ENCODE measurements at places on chromosomes 3 and 15.

GRCh38 chr15:40151991-40152390 is 8.9 kb upstream of the BUB1B start:
- H3K4me1 ChIP-seq = no peaks in the 10 kb centered on the region
- no peak overlapping the region for H3K4me3 ChIP-seq
- no peaks in the 10 kb centered on the region for H3K36me3 ChIP-seq
- peaks cover 2% of the 10 kb centered on the region for H3K27me3 ChIP-seq

GRCh38 chr3:190172751-190173150 is 52.1 kb upstream of the P3H2 start:
- DNase-seq = no peak
- H3K4me1 ChIP-seq = peaks cover 2% of the 10 kb centered on the region
- H3K4me3 ChIP-seq = no peak overlapping the region
- no peaks in the 10 kb centered on the region for H3K27me3 ChIP-seq
- no peak overlapping the region for H3K27ac ChIP-seq

- no peak overlapping the region for H3K4me3 ChIP-seq
Measured at GRCh38 chr3:182414586-182414985, 378.7 kb upstream of the ATP11B start.

- no peaks in the 10 kb centered on the region for H3K4me1 ChIP-seq
- no peak overlapping the region for H3K27ac ChIP-seq
- H3K27me3 ChIP-seq = no peaks in the 10 kb centered on the region
- DNase-seq = no peak
Measured at GRCh38 chr3:182902236-182902635, 78.1 kb downstream of the DCUN1D1 start.

DNA sequence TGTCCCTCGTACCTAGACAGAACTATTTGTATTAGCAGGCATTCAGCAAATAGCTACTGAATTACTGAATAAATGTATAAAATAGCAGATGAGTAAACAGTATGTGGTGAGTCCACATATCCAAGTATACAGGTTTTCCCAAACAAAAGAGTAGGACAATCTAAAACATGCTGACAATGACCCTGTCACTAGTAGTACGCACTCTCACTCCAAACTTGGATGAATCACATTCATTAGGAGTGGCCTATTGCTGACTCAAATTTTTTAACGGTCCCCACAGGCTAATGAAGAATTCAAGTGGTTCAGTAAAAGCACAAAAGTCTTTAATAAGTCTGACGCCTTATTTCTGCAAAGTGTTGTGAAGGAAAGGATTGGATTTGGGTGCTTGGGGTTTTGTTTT is 449.3 kb upstream of the THBS1 start:
- no peak for DNase-seq
- no peaks in the 10 kb centered on the region for H3K27me3 ChIP-seq
- no peaks in the 10 kb centered on the region for H3K4me1 ChIP-seq
- no peak overlapping the region for H3K27ac ChIP-seq
- H3K4me3 ChIP-seq = no peak overlapping the region

DNA sequence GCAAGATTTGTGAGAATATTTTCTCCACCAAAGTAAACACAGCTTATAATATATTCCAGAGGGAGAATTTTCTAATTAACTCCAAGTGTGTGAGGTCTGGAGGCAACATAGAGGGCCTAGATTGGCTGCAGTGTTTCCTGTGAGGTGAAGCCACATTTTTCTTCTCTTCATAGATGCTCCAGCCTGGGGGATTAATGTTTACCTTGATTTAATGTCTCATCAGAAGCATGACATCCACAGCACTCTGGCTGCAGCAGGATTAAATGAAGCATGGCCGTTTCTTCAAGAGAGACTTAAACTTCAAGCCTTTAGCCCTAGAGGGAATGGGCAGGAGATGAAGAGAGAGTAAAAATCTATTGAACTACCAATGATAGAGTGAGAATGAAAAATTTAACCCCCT is 137.9 kb upstream of the ZBTB20 start:
- H3K4me1 ChIP-seq = no peaks in the 10 kb centered on the region
- H3K4me3 ChIP-seq = no peak overlapping the region
- H3K27me3 ChIP-seq = no peaks in the 10 kb centered on the region

DNA sequence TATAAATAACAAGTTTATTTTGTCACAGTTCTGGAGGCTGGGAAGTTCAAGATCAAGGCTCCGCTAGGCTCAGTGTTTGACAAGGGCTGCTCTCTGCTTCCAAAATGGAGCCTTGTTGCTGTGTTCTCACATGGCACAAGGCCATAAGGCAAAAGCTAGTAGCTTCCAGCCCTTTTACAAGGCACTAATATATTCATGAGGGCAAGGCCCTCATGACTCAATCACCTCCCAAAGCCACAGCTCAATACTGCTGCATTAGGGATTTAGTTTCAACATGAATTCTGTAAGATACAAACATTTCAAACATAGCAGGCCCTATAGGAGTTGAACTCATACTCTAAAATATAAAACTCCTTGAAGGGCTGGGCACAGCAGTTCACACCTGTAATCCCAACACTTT is 30.2 kb downstream of the ZBTB11 start:
- H3K36me3 ChIP-seq = peaks cover 33% of the 10 kb centered on the region
- no peak overlapping the region for H3K27ac ChIP-seq
- no peak overlapping the region for H3K4me3 ChIP-seq
- DNase-seq = no peak
- H3K4me1 ChIP-seq = no peaks in the 10 kb centered on the region

DNA sequence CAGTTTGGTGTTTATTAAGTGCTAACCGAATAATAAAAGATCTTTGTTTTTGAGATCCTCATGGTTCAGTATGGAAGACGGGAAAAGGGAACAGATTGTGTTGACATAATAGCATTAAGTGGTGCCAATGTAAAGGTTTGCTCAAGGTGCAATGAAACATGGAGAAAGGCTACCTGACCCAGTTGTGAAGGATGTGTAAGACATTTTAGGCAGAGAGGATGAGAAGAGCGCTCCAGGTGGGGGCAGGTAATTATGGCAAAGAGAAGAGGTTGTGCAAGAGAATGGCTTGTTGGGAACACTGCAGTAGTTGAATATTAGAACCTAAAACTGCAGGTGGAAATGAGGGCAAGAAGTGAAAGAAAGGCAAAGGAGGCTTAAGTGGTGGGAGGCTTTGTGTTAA is 140.8 kb downstream of the DIPK2A start:
- no peaks in the 10 kb centered on the region for H3K27me3 ChIP-seq
- H3K36me3 ChIP-seq = no peaks in the 10 kb centered on the region
- no peak for DNase-seq
- no peak overlapping the region for H3K4me3 ChIP-seq
- no peaks in the 10 kb centered on the region for H3K4me1 ChIP-seq

- H3K36me3 ChIP-seq = no peaks in the 10 kb centered on the region
- DNase-seq = no peak
- H3K27me3 ChIP-seq = no peaks in the 10 kb centered on the region
- H3K4me3 ChIP-seq = no peak overlapping the region
- no peaks in the 10 kb centered on the region for H3K4me1 ChIP-seq
Measured at GRCh38 chr15:98282656-98283332, 322.3 kb downstream of the ARRDC4 start.

- H3K4me1 ChIP-seq = peaks cover 58% of the 10 kb centered on the region
- H3K27ac ChIP-seq = peak overlapping the region; percentile 94
- peak; percentile 95 for DNase-seq
- no peaks in the 10 kb centered on the region for H3K36me3 ChIP-seq
Measured at GRCh38 chr3:39383881-39384664, 903 bp downstream of the SLC25A38 start.

GRCh38 chr3:81884791-81885190 is 123.3 kb upstream of the GBE1 start:
- no peaks in the 10 kb centered on the region for H3K36me3 ChIP-seq
- H3K4me3 ChIP-seq = no peak overlapping the region
- H3K27ac ChIP-seq = no peak overlapping the region
- no peaks in the 10 kb centered on the region for H3K27me3 ChIP-seq
- DNase-seq = no peak
- no peaks in the 10 kb centered on the region for H3K4me1 ChIP-seq

DNA sequence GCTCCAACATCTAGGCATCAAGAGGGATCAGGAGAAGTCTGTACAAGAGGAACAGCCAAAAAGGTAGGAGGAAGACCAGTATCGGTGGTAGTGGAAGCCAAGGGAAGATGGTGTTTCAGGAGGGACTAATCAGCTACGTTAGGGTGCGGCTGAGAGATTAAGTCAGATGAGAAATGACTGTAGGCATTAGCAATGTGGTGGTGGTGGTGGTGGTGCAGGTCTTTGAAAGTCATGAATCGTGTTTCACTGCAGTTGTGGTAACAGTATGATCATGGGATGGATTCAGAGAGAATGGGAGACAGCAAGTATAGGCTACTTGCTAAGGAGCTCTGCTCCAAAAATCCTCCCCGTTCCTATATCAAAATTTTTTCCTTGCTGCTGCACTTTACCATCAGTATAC is 35.5 kb downstream of the ASTE1 start:
- H3K36me3 ChIP-seq = peaks cover 13% of the 10 kb centered on the region
- no peaks in the 10 kb centered on the region for H3K4me1 ChIP-seq
- no peak overlapping the region for H3K27ac ChIP-seq
- no peak overlapping the region for H3K4me3 ChIP-seq
- H3K27me3 ChIP-seq = no peaks in the 10 kb centered on the region

- no peaks in the 10 kb centered on the region for H3K36me3 ChIP-seq
- H3K27ac ChIP-seq = no peak overlapping the region
- H3K4me1 ChIP-seq = peaks cover 17% of the 10 kb centered on the region
Measured at GRCh38 chr15:93089727-93090305, 805 bp upstream of the RGMA start.

GRCh38 chr15:28068930-28069329 is 30.2 kb downstream of the OCA2 start:
- H3K36me3 ChIP-seq = no peaks in the 10 kb centered on the region
- H3K4me3 ChIP-seq = no peak overlapping the region
- H3K27me3 ChIP-seq = no peaks in the 10 kb centered on the region
- no peak for DNase-seq
- H3K27ac ChIP-seq = no peak overlapping the region

DNA sequence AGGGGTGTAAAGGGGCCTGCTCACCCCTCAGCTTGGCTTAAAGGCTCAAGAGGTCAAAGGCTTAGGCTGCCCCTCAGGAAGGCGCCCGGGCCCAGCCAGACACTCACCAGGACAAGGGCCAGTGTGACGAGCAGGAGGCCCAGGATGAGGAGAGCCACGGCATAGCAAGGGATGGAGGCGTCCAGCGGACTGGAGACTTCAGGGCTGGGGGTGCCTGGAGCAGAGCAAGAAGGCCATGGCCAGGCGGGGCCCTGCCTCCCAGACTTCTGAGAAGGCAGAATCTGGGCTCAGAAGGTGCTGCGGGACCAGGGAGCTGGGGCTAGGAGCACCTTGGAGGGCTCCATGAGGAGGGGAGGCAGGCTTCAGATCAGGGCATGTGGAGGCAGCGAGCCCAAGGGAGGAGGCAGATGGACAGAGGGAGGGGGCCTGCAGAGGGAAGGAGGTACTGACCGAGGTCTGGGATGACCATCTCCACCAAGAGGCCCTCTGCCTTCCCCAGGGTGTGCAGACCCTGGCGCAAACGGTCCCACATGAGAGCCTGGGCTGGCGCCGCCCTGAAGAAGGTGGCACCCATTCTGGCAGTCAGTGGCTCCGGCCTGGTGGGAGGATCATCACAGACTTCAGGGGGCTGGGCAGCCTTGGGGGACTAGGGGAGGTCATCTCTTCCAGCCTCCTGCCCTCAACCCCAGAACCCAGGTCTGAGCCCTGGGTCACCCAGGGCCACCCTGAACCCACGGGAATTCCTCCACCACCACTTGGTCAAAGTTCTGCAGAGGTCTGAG is 24.5 kb downstream of the C15orf39 start:
- no peak for DNase-seq
- H3K4me3 ChIP-seq = no peak overlapping the region
- no peaks in the 10 kb centered on the region for H3K4me1 ChIP-seq
- no peaks in the 10 kb centered on the region for H3K27me3 ChIP-seq

DNA sequence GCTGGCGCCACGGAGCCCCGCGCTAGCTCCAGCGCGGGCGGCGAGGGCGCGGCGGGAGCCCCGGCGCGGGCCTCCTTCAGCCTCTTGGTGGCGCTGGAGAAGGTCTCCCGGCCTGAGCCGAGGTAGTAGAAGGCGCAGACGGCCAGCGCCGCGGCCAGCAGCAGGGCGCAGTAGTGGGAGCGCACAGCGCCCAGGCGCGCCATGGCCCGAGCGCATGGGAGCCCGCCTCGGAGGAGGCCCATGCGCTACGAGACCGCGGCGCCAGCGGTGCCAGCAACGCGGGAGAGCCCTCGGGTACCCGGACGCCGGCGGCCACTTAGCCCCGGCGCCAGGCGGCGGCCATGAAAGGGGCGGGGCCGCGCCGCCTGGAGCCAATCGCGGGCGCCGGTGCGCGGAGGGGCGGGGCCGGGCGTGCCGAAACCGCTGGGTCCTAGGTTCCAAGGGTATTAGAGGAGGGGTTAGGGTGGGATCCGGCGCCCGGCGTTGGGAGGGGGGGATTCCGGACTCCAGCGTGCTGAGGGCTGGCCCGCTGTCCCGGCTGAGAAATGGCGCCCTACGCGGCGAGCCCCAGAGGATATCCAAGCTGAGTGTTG is at the start of gene XXYLT1:
TSS of gene XXYLT1 (minus strand) at position 343 of the 593 bp plus-strand sequence. CDS start at position 242, 101 bp downstream.
- H3K36me3 ChIP-seq = no peaks in the 10 kb centered on the region
- H3K4me1 ChIP-seq = peaks cover 18% of the 10 kb centered on the region
- peak; percentile 94 for DNase-seq
- H3K27ac ChIP-seq = peak within 1 kb of the TSS; percentile 52

DNA sequence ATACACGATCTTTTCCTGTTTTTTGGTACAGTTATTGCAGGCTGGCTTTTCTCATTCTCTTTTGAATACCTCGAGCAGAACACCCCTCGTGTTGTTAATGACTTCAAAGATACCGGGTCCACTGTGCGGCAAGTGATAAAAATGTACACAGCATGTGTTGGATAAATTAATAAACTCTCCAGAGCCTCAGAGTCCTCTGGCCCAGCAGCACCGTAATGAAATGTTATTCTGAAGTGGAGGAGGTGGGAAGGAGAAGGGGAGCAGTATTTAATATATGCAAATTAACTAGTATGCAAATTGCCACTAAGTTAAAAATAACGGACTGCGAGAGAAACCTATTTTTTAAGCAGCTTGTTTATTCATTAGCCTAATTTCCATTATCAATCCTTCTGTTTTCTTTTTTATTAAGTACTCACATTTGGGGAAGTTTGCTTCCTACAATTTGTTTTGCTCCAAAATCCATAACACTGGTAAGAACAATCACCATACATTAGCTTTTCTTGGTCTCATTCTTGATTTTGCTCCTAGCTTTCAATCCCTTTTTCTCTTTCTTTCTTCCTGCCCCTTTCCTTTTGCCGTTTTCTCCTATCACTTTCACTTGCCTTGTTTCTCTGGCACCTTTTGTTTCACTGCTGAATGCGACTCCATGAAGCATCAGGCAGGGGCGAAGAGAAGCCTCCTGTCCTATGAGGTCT is 462.3 kb upstream of the PPP2R3A start:
- H3K4me1 ChIP-seq = peaks cover 4% of the 10 kb centered on the region
- peaks cover 5% of the 10 kb centered on the region for H3K27me3 ChIP-seq
- H3K36me3 ChIP-seq = no peaks in the 10 kb centered on the region
- no peak for DNase-seq
- H3K27ac ChIP-seq = no peak overlapping the region

DNA sequence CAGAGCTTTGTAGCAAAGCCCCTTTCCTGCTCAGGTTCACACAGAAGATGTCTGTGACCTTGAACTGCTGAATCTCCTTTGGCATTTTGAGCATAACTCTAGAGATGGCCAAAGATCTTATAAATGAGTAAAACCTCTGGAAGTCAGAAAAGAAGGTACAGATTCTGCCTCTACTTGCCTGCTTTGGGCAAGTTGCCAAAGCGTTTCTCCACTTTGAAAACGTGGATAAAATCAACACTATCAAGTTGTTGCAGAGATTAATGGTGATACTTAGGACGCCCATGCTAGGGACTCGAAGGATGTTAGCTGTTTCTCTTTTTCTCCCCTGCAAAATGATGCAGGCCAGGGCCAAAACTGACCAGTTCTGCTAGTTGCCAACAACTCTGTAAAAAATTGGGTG is 68.0 kb upstream of the CMTM7 start:
- no peaks in the 10 kb centered on the region for H3K36me3 ChIP-seq
- H3K27ac ChIP-seq = no peak overlapping the region
- no peak for DNase-seq
- peaks cover 11% of the 10 kb centered on the region for H3K4me1 ChIP-seq
